ENCODE measurements at places on chromosomes 16 and 17. TPM values are rescaled to one million over a fixed set of nuclear protein-coding genes. Genes with fewer than 3 reads are reported as not detected.

MAPT gene
- under 0.01 TPM for total RNA-seq

PPP1R27 gene
- total RNA-seq, result not detected

RAC3 gene
- 65.2 TPM for total RNA-seq

TBC1D3E gene
- total RNA-seq, result not detected

ZFP3 gene
- total RNA-seq, result 0.89 TPM

MT1F gene
- not detected for total RNA-seq

ARL4D gene
- 11.1 TPM for total RNA-seq

AFMID gene
- total RNA-seq, result 29.4 TPM

FOXC2 gene
- total RNA-seq, result 5.5 TPM

ALOX15B gene
- total RNA-seq, result under 0.01 TPM

HLF gene
- 0.15 TPM for total RNA-seq

CCDC182 gene
- total RNA-seq, result not detected

GRB2 gene
- 62.9 TPM for total RNA-seq

Data from bronchus fibroblast of lung (primary cell).